Urinary bladder (tissue), 4 donors: ENCODE measurements at places on chromosomes 3 and 15.

DNA sequence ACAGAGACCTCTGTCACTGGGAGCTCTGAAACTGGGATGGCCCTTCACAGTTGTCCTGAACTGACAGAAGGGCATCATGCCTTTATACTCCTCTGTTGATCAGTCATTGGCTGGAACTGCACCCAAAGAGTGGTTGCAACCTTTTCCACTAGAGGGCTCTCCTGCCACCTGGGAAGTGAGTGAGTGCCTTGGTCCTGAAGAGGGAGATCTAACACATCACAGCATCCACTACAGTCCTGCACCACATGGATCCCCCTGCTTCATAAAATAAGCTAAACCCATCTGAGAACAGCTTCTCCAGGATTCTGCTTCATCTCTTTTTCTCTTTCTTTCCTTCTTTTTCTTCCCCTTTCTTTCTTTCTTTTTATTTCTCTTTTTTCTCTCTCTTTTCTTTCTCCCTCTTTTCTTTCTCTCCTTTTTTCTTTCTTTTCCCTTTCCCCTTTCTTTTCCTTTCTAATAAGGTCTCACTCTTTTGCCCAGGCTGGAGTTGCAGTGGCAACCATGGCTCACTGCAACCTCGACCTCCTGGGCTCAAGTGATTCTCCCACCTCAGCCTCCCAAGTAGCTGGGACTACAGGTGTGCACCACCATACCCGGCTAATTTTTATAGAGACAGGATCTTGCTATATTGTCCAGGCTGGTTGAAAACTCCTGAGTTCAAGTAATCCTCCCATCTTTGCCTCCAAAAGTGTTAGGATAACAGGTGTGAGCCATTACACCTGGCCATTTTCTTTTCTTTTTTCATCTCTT is 42.8 kb upstream of the RAF1 start:
- DNase-seq = no peak

GRCh38 chr3:133210656-133211055 is 172.5 kb downstream of the TMEM108 start:
- peak; percentile 4 for DNase-seq

DNA sequence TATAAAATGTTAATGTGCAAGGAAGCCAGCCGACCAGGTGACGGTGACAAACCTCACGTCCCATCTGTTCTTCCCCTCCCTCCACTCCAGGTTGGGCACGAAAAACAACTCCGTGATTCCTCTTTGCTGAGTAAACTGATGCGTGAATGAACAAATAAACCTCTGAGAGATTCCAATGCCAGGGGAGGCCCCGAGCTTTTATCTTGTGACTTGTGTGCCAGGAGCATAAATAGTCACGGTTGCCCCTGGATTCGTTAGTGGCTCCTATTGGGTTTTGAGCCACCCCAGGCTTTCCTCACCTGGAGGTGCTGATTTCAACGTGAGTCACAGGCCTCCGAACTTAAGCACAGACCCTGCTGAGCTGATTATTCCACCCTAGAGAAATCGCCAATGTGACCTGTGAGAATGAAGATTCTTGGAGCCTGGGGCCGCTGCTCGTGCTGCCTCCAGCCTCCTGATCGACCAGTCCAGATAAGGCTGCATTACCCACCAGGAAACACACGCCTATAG is 119.2 kb downstream of the SHQ1 start:
- DNase-seq = no peak

- DNase-seq = no peak
These were observed 214.7 kb upstream of the MRPL3 start for GRCh38 chr3:131717493-131717892.

DNA sequence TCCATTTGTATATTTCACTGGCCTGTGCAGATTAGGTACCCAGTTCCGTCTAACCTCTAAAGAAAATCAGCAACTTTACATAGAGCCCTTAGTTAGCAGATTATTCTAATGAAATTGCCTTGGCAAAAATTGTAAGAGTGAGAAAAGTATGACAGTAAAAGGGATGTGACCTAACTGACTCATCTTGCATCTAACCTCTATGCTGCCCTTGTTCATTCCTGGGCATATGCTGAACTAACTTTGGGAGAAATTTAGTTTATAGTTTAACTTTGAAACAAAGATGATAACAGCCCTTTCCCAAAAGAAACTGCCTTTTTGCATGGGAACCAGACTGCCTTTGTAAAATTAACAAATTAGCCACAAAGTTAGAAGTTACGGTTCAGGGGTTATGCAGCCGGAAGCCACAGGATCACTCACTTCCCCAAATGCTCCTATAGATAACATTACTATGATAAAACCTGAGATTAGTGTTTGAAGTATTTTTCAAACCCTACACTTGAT is 839.8 kb upstream of the ALCAM start:
- DNase-seq = no peak

DNA sequence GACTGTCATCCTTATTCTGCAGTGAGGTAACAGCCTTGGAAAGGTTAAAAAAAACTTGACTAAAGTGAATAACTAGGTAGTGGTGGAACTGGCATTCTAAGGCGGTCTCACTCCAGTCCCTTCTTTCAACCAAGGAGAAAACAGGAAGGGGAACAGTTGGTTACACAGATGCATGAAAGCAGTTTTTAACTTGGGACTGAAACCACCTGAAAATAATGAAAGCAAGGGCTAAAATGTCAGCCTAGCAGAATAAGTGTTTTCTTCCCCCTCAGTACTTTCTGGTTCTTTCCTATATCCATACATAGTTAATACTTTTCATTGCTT is 748 bp upstream of the AVEN start:
- DNase-seq = no peak

DNA sequence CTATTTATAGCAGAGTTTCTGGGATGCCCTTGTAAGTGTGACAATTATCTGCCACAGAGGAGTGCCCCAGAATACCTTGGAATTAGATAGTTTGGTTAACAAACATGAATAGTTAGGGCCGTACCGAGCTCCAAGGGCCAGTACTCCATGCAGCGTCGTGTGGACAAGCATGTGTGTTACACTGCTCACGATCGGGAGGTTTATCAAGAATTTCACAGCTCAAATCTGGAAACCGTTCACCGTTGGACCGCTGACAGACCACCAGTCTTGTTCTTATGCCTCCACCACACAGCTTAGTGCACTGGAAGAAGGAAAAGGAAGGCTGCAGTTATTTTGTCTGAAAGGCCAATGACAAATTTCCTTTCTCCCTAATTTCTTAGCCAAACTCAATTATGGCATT is 93.7 kb downstream of the ADAMTS9 start:
- DNase-seq = no peak

DNA sequence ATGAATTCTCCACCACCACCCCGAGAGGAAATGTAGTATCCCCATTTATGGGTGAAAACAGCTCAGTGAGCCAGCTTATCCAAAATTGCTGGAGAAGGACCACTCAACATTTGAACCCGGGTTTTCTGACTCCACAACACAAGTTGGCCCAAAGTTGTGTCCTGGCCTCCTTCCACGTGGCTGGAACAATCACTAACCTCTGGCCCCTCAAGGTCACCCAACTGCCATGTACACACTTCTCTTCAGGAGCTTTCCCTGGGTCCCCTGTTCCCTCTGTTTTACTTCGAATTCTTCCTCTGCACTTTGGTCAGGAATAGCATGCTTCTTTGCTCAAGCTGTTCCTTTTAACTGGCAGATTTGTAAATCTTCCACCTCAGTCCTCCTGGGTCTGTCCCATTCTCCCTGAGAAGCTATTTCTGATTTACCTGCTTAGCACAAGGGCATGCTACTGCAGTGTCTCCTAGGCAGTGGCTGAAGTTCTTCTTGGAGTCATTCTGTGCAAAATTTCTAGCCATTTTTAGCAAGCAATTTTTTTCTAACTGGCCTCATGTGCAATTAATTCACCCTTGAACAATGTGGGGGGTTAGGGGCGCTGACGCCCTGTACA is 39.2 kb downstream of the TRIM71 start:
- DNase-seq = no peak

GRCh38 chr3:138477801-138478200 is 43.4 kb downstream of the ESYT3 start:
- DNase-seq = no peak

GRCh38 chr15:69537901-69538300 is 85.3 kb downstream of the RPLP1 start:
- DNase-seq = no peak

DNA sequence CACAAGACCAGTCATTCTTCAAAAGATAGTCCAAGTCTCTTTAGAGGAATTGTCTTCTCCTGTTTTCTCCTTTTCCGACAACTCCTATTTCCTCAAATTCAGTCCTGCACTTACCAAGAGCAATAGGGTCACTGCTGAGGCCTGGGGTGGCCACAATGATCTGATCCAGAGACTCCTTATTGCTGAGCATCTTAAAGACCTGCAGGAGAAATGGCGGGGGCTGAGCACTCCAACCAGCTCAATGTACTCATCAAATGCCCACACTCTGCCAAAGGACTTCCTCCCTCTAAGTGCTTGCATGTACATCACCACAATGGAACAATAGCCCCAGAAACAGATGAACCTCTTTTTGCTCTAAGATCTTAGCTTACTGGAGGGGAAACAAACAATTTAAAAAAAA is 9.6 kb downstream of the UBL7 start:
- DNase-seq = no peak

- no peak for DNase-seq
These were observed 799.2 kb downstream of the NR2F2 start for GRCh38 chr15:97129674-97130073.

DNA sequence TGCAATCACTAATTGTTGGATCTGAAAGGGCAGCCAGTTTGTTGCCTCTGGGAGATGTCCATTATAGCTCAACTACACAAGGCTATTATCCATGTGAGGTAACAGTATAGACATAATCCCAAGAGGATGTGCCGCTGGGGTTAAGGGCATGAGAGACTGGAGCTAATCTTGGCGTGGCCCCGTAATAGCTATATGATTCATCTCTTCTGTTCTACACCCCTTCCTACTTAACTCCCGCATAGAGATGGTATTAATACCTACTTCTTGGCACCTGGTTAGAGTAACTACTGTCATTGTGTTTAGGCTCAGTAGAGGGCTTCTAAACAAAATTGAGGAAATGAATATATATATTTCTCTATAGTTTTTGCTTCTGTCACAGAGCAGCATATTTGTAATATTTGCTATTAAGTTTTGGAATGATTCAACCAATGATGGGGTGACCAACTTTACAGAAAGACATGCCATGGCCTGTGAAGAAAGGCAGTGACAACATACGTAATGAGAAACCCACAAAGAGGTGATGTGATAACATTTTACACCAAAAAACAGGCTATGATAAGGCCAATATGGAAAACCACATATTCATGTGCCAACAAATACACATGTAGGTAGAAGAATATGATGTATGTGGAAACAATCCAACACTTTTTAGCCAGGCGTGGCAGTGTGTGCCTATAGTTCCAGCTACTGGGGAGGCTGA is 76.8 kb upstream of the DPH6 start:
- no peak for DNase-seq

GRCh38 chr3:65401359-65402305 is 637.1 kb downstream of the MAGI1 start:
- no peak for DNase-seq

GRCh38 chr15:22939051-22939450 is 41.1 kb downstream of the CYFIP1 start:
- no peak for DNase-seq

DNA sequence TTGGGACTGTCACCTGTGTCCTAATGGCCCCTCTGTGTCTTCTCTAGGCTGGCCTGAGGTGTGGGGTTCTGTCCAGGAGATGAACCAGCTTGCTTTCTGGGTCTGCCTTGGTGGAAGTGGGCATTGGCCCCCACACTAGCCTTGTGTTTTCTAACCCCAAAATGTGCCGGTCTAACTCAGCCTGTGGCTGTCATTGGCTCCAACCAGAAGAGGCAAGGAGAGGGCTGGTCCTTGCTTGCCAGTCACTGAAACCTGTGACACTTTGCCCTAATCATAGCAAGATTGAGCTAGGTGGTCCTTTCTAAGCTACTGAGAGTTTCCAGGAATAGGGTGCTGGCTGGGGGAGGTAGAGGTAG is 2.2 kb downstream of the C15orf39 start:
- DNase-seq = no peak

- no peak for DNase-seq
These were observed 57.9 kb upstream of the RNU6-1 start for GRCh38 chr15:67897646-67898339.

- DNase-seq = no peak
These were observed 605.0 kb upstream of the TBL1XR1 start for GRCh38 chr3:177802151-177802900.

DNA sequence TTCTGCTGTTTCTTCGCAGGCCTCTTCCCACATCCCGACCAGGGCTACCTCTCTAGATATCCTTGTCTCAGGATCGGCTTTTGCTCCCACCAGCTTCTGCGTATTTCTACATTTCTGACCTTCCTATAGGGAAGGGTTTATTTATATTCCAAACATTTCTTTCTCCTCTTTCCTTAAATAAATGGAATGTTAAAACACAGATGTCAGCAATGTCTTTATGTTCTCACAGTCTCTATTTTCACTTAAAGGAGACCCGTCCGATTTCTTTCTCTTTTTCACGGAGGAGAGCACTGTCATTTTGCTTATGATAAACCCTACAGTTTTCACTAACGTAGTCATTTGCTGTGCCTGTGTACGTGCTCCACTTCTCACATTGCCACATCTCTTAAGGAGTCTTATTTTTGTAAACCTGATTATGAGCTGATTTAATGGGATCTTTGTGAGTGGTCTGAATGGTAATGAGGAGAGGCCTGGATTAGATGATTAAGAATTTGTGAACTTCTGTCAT is 630 bp downstream of the KIF15 start:
- no peak for DNase-seq

GRCh38 chr3:59968513-59969045 is 918.8 kb upstream of the CFAP20DC start:
- no peak for DNase-seq
